ENCODE measurements at places on chromosomes 3 and 15. TPM values are rescaled to one million over a fixed set of nuclear protein-coding genes. Genes with fewer than 3 reads are reported as not detected.

GRCh38 chr3:133268726-133269134 lies 131.1 kb upstream of the BFSP2 start:
- DNase-seq: no peak
- H3K27me3 ChIP-seq: peaks cover 10% of the 10 kb centered on the region
- H3K27ac ChIP-seq: no peak overlapping the region
- H3K4me1 ChIP-seq: peaks cover 2% of the 10 kb centered on the region
- no peaks in the 10 kb centered on the region for H3K36me3 ChIP-seq
- no peak overlapping the region for H3K4me3 ChIP-seq

GRCh38 chr15:40325188-40325587 lies 1.7 kb downstream of the INAFM2 start:
- peaks cover 7% of the 10 kb centered on the region for H3K36me3 ChIP-seq
- no peak for DNase-seq
- no peak overlapping the region for H3K27ac ChIP-seq
- H3K4me1 ChIP-seq: peaks cover 33% of the 10 kb centered on the region
- peak overlapping the region; percentile 74 for H3K4me3 ChIP-seq

DNA sequence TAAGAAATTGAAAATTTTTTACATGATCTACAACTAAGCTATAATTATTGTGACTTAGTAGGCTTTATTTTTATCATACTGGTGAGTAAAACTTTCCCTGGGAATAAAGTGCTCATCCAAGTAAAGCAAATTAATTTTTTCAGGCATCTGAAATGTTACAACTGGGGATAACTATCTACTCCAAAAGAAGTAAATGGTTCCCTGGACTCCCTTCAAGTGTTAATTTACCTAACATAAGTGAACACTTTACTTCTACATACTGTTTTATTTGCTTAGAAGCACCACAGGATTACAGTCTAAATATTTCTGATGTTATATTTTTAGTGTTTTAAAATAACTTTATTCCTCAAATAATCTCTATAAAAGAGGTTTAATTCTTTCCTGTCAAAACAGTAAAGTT lies 57.8 kb downstream of the IFT57 start:
- H3K4me1 ChIP-seq: peaks cover 6% of the 10 kb centered on the region
- no peak overlapping the region for H3K4me3 ChIP-seq
- H3K27me3 ChIP-seq: no peaks in the 10 kb centered on the region
- no peak for DNase-seq
- H3K36me3 ChIP-seq: peaks cover 24% of the 10 kb centered on the region

DNA sequence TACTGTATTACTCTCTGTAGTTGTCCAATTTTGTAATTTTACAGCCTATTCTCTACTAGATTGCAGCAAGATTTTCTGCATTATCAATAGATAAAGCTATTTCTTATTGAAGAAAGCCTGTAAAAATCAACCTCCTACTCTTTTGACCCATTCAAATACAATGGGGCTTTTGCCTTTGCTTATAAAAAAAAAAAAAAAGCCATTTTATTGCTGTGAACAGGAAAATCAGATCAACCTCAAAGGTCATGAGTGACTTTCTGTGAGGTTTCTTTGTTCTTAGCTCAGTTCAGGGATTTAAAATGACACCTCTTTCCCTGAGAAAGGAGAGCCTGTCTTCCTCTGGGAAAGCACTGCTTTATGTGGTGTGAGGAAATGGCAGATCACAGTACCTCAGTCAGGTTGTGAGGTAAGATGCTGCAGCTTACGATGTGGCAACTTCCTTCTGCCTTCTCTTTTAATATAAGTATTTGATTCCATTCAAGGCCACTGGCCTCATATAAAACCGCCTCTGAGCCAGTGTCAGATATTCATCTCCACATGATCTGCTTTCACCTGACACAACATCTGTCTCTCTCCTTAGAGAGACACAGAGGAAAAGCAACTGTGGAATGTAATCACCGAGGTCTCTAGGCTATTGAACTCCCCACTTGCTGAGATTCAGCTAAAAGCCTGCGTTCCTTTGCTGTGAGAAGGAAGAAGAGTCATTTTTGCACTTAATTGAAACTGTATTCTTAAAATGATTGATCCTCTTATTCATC lies 161.5 kb upstream of the MB21D2 start:
- H3K4me3 ChIP-seq: no peak overlapping the region
- no peaks in the 10 kb centered on the region for H3K4me1 ChIP-seq
- no peak for DNase-seq

DNA sequence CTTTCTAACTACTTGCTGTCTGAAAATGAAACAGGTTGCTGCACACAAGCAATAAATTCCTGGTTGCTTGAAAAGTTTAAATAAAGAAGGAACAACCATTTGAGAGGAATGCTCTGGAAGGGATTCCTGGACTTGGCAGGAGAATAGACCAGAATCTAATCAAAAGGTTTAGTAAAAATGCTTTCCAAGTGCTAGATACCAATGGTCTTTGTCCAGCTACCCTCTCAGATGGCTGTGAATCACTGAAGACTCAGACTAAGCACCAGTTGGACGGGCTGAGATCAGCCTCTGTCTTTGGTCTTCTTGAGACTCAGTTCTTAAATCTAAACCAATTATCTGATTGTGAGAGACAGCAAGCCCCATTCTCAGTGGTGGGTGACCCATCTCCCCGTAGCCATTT lies 27.7 kb upstream of the LPP start:
- H3K27me3 ChIP-seq: no peaks in the 10 kb centered on the region
- no peak overlapping the region for H3K4me3 ChIP-seq
- peaks cover under 1% of the 10 kb centered on the region for H3K36me3 ChIP-seq

DNA sequence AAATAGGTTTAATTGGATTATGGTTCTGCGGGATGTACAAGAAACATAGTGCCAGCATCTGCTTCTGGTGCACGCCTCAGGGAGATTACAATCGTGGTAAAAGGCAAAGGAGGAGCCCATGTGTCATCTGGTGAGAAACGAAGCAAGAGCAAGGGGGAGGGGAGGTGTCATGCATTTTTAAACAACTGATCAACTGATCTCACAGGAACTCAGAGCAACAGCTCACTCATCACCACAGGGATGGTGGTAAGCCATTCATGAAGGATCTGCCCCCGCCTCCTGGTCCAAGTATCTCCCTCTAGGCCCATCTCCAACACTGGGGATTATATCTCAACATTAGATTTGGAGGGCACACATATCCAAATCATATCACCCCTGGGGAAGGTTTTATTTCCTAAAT lies 42.1 kb upstream of the FGF7 start:
- no peak overlapping the region for H3K27ac ChIP-seq
- no peak for DNase-seq
- H3K4me3 ChIP-seq: no peak overlapping the region
- H3K4me1 ChIP-seq: no peaks in the 10 kb centered on the region
- peaks cover 2% of the 10 kb centered on the region for H3K27me3 ChIP-seq

GRCh38 chr3:43870844-43871626 lies 180.3 kb downstream of the ABHD5 start:
- H3K4me3 ChIP-seq: no peak overlapping the region
- DNase-seq: no peak
- no peaks in the 10 kb centered on the region for H3K4me1 ChIP-seq
- peaks cover 19% of the 10 kb centered on the region for H3K27me3 ChIP-seq
- H3K27ac ChIP-seq: no peak overlapping the region

GRCh38 chr3:182575941-182576340 lies 217.4 kb upstream of the ATP11B start:
- no peak for DNase-seq
- H3K27ac ChIP-seq: no peak overlapping the region
- H3K36me3 ChIP-seq: no peaks in the 10 kb centered on the region
- H3K4me3 ChIP-seq: no peak overlapping the region
- no peaks in the 10 kb centered on the region for H3K27me3 ChIP-seq

GRCh38 chr3:3241596-3241995 lies 62.1 kb upstream of the CRBN start:
- DNase-seq: no peak
- no peak overlapping the region for H3K4me3 ChIP-seq
- no peak overlapping the region for H3K27ac ChIP-seq
- H3K36me3 ChIP-seq: no peaks in the 10 kb centered on the region
- peaks cover 1% of the 10 kb centered on the region for H3K27me3 ChIP-seq

GRCh38 chr3:3448468-3448867 lies 269.0 kb upstream of the CRBN start:
- H3K4me3 ChIP-seq: no peak overlapping the region
- no peak overlapping the region for H3K27ac ChIP-seq
- H3K36me3 ChIP-seq: no peaks in the 10 kb centered on the region
- H3K27me3 ChIP-seq: no peaks in the 10 kb centered on the region

DNA sequence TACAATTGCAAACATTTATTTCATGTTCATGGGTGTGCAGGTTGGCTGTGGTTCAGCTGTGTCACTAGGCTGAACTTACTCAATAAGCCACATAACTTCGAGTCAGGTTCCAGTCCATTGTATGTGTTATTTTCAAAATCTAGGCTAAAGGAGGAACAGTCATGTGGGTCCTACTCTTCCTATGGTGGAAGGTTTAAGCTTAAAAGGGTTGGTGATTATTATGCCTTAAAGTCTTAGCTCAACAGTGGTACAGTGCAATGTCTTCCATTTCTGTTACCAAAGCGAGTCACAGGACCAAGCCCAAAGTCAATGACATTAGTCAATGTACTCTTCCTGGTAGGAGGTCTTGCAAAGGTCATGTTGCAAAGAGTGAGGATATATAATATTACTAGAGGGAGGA lies 78.2 kb downstream of the ATG7 start:
- H3K36me3 ChIP-seq: peaks cover 62% of the 10 kb centered on the region
- peaks cover 2% of the 10 kb centered on the region for H3K4me1 ChIP-seq
- H3K27ac ChIP-seq: no peak overlapping the region
- no peaks in the 10 kb centered on the region for H3K27me3 ChIP-seq
- no peak for DNase-seq

- no peaks in the 10 kb centered on the region for H3K36me3 ChIP-seq
- H3K4me1 ChIP-seq: peaks cover 18% of the 10 kb centered on the region
- H3K27me3 ChIP-seq: peaks cover 3% of the 10 kb centered on the region
- no peak overlapping the region for H3K27ac ChIP-seq
- DNase-seq: no peak
- no peak overlapping the region for H3K4me3 ChIP-seq
Measured at GRCh38 chr15:78301828-78302227, 2.4 kb upstream of the SKIC8 start.

DNA sequence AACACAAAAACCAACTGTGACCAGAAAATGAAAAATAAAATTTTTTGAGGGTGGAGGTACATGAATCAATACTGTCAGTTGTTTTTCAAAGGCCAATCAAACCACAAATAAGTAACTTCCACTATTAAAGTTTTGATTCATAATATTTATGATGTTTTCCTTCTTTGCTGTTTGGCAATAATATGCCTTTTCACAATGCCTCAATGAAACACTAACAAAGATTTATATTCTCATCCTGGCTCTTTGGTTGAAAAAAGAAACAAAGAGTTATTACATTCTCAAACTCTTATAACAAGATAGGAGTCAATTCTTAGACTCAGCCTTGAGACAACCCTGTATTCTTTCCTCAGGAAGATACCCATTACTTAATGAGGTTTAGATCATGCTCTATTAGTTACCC lies 63.1 kb downstream of the C3orf70 start:
- no peak for DNase-seq
- H3K4me1 ChIP-seq: no peaks in the 10 kb centered on the region
- no peak overlapping the region for H3K27ac ChIP-seq
- H3K4me3 ChIP-seq: no peak overlapping the region
- H3K27me3 ChIP-seq: peaks cover 14% of the 10 kb centered on the region

DNA sequence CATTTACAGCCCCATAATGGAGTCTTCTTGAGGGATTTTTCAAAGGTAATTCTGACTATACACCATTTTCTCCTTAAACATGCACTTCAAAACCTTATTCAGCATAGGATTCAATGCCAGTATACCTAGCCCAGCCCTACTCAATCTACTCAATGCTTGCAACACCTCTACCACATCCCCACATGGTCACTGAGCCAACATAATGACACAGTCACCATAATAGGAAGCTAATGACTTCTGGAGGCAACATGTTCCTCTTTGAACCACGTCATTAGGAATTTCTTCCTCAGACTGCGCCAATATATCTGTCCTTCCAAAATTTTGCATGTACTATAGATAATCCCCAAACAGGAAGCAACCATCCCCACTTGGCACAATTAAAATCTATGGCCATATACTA lies 153.9 kb upstream of the SETMAR start:
- H3K4me1 ChIP-seq: no peaks in the 10 kb centered on the region
- DNase-seq: no peak
- no peak overlapping the region for H3K4me3 ChIP-seq

GRCh38 chr3:99833617-99834205 lies 16.0 kb downstream of the CMSS1 start:
- no peak overlapping the region for H3K27ac ChIP-seq
- H3K27me3 ChIP-seq: no peaks in the 10 kb centered on the region
- DNase-seq: no peak
- H3K4me1 ChIP-seq: peaks cover 4% of the 10 kb centered on the region
- H3K36me3 ChIP-seq: no peaks in the 10 kb centered on the region

GRCh38 chr15:36954486-36954885 lies 145.9 kb downstream of the MEIS2 start:
- no peaks in the 10 kb centered on the region for H3K27me3 ChIP-seq
- no peaks in the 10 kb centered on the region for H3K36me3 ChIP-seq
- H3K4me3 ChIP-seq: no peak overlapping the region
- no peak for DNase-seq

DNA sequence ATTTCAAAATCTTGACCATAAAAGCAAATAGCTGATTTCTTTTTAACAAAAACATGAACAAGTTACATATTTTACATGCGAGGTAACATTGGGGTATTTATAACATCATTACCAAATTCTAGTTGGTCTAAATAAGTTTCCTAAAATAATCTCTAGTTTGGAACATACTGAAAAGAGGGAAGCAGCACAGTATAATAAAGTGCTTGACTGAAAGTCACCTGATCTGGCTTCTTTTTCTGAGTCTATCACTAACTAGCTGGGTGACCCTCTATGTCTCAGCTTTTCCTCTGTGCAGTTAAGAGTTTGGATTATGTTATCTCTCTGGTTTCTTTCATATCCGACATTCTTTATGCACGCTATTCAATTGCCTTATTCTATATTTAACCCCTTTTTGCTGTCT lies 19.8 kb upstream of the CNTN4 start:
- no peaks in the 10 kb centered on the region for H3K27me3 ChIP-seq
- DNase-seq: no peak
- no peak overlapping the region for H3K4me3 ChIP-seq
- H3K27ac ChIP-seq: no peak overlapping the region
- H3K36me3 ChIP-seq: no peaks in the 10 kb centered on the region
- no peaks in the 10 kb centered on the region for H3K4me1 ChIP-seq

- DNase-seq: no peak
- no peak overlapping the region for H3K27ac ChIP-seq
- no peaks in the 10 kb centered on the region for H3K27me3 ChIP-seq
- peaks cover 22% of the 10 kb centered on the region for H3K4me1 ChIP-seq
- no peak overlapping the region for H3K4me3 ChIP-seq
Measured at GRCh38 chr15:78933823-78934654, 10.8 kb downstream of the CTSH start.

- H3K36me3 ChIP-seq: peaks cover 1% of the 10 kb centered on the region
- peaks cover 92% of the 10 kb centered on the region for H3K27me3 ChIP-seq
- H3K27ac ChIP-seq: no peak overlapping the region
- H3K4me1 ChIP-seq: peaks cover 6% of the 10 kb centered on the region
Measured at GRCh38 chr15:52804526-52805081, 14.5 kb upstream of the ONECUT1 start.

DNA sequence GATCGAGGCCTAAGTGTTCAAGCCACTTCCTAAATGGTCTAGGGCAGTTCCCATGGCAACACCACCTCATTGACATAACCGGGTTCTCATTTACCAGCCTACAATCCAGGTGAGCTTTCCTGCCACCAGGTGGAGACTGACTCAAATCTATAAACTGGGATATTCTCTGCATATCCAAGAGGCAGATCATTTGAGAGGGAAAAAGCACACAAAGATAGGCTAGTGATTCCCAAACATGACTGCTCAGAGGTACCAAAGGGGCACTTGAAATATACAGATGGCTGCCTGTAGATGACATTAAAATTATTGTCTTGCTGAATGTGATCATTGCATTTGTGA lies 141.3 kb upstream of the PROK2 start:
- H3K27me3 ChIP-seq: no peaks in the 10 kb centered on the region
- no peak overlapping the region for H3K27ac ChIP-seq
- H3K4me3 ChIP-seq: no peak overlapping the region
- H3K36me3 ChIP-seq: no peaks in the 10 kb centered on the region

The SIDT1 gene
- total RNA-seq: 48.3 TPM

The DOCK3 gene
- total RNA-seq: 3.3 TPM

The ZNF80 gene
- total RNA-seq: 5.3 TPM

Measured in activated naive CD8-positive, alpha-beta T cell treated with anti-CD3 and anti-CD28 coated beads, Interleukin-2, amount 10 ng/mL, durations not matched to agents 7 days and 5 days (primary cell).